ENCODE measurements at places on chromosomes 5 and 9.

DNA sequence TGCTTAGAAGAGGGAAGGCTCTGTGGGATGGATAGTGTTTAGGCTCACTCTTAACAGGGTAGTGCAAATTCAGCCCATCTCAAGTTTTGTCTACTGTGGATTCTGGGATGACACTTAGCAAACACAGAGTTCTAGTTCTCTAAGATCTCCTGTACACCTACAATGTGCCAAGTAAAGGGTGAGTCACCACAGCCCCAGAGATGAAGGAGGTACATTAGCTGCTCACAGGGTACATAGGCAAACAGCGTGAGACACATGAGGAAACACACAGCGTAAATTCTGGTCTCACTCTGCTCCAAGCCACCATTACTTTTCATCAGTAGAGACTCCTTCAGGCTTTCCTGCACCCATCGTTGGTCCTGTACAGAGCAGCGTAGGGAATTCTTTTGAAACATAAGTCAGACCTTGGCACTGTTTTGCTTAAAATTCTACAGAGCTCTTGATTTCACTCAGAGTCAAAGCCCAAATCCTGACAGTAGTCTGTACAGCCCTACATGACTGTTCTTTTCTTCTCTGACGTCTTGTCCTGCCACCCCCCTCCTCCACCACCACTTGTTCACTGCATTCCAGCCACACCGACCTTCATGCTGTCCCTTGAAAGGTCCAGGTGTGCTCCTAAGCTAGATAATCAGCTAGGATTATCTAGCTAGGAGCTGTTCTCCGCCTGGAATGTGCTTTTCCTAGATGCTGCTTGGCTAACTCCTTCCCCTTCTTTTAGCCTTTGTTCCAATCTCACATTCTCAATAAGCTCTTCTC is 8.7 kb downstream of the ASTN2 start:
- no peak for DNase-seq

DNA sequence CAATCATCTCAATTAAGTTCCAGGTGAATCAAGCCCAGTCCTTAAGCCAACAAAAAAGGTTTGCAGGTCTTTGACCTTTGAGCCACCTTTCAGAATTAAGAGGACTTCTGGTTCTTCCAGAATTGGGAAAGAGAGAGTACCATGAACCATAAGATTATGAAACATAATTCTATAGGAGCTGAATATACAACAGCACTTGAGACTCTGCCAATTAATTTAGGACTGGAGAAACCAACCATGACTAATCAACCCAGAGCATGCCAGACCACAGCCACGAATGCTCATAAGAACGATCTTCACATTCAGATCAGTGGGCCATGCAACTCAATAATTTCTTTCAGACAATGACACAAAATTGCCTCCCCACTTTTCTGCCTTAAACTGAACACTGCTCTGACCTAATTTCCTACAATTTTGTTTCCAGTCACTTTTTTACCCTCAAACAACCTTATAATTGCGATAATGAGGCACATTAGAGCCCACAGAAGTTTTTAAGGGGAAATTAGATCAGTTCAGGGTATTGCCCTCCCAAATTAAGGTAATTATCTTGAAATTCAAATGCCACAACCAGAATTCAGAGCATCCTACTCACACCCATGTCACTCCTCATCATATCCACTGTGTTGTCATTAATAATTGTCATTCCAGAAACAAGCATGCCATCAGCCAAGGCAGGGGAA is 213.4 kb downstream of the ATPSCKMT start:
- no peak for DNase-seq

GRCh38 chr9:32292611-32293010 is 91.8 kb upstream of the ACO1 start:
- no peak for DNase-seq

GRCh38 chr5:177966009-177966838 is 29.8 kb downstream of the PROP1 start:
- no peak for DNase-seq

DNA sequence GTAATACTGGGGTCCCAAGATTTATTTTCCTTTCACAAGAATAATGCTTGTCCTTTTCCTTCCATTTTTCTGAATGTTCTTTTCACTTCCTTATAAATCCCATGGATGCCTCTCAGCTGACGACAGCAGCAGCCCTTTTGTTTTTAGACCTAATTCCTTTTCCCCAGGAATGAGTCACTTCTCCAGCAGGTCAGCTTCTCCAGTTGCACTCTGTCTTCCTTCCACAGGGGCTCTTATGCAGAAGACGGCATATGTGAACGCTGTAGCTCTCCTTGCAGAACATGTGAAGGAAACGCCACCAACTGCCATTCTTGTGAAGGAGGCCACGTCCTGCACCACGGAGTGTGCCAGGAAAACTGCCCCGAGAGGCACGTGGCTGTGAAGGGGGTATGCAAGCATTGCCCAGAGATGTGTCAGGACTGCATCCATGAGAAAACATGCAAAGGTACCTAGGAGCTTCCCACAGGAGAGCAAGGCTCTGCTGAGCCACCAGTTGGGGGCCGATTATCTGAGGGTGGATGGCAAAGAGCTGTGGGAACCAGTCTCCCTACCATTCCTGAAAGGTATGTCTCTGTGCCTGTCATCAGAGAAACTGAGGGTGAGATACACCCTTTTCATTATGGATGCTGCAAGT is 72.9 kb downstream of the RFK start:
- no peak for DNase-seq

- no peak for DNase-seq
Observed at GRCh38 chr5:74679966-74680365, 5.1 kb upstream of the HEXB start.

GRCh38 chr5:9335269-9335668 is 210.6 kb downstream of the SEMA5A start:
- DNase-seq: no peak

GRCh38 chr9:128120741-128121465 is 6.6 kb downstream of the PTGES2 start:
- peak; percentile 29 for DNase-seq

- no peak for DNase-seq
Observed at GRCh38 chr5:88675168-88675707, 207.7 kb downstream of the MEF2C start.

DNA sequence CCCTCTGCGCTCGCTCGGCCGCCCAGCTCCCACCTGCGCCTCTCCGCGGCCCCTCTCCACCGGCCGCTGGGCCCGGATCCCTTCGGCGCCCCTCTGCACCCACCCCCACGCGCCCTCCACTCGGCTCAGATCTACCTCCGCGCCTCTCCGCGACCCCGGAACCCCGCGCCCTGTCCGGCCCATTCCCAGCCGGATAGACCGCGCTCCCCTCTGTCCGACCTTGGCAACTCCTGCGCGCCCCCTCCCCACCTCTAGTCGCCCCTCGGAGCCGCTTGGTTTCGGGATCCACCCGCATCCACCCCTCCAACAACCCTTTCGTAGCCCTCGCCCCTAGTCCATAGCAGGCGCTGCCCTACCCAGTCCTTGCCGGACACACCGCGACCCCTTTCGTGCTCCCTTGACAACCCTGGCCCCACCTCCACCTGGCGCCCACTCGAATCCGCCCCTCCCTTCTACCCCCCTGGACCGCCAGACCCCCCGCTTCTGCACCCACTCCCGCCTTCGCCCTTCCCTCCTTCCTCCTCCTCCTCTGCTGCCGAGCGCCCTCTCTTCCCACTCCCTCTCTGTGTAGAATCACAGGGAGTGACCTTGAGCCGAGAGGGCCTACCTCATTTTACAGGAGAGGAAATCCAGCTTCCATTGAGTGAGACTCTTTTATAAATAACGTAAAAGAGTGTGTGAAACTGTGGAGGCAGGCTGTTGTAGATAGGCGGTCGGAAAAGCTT is 525 bp upstream of the AK3 start:
- DNase-seq: peak; percentile 61

DNA sequence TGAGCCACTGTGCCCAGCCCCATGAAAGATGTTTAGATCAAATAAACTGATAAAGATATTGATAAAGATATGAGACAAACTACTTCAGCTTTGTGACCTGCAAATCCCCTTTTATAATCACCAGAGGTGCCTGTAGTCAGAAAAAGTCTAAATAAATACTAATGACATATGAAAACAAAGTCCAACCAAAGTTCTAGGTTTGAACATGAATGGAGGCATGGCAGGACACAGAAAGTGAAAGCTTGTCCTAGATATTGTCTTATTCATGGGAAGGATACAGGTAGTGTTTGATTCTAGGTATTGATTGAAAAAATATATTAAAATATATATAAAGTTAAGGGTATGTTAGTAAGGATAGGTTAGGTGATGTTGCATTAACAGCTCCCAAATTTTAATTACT is 24.6 kb upstream of the PSAT1 start:
- DNase-seq: no peak

DNA sequence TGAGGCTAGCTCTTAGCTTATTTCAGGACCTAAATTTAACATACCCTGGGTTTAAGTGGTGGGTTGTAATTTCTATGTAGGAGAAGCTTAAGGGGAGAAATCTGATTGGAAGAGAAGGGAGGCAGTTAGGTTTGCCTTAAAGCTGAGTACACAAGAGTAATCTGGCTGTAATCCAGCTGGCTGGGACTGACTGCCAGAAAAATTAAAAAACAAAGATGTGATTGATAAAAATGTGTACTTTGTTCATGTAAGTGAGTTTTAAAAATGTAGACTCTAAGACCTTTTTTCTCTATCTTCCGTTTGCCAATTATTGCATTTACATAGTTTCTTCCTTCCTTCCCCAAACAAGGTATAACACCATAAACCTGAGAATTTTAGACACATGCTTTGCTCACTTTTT is 17.5 kb upstream of the MSMP start:
- DNase-seq: no peak

GRCh38 chr5:962386-962785 is 46.2 kb upstream of the NKD2 start:
- no peak for DNase-seq

DNA sequence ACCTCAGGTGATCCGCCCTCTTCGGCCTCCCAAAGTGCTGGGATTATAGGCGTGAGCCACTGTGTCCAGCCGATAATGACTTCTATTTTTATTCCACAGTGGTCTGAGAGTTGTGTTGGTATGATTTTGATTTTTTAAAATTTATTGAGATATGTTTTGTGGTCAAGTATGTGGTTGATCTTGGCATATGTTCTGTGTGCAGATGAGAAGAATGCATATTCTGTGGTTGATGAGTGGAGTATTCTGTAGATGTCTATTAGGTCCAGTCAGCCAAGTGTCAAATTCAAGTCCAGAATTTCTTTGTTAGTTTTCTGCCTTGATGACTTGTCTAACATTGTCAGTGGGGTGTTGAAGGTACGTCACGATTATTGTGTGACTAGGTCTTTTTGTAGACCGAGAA is 338.2 kb upstream of the TARS1 start:
- DNase-seq: no peak

- peak; percentile 57 for DNase-seq
Observed at GRCh38 chr5:78569441-78569840, 79.1 kb downstream of the LHFPL2 start.

DNA sequence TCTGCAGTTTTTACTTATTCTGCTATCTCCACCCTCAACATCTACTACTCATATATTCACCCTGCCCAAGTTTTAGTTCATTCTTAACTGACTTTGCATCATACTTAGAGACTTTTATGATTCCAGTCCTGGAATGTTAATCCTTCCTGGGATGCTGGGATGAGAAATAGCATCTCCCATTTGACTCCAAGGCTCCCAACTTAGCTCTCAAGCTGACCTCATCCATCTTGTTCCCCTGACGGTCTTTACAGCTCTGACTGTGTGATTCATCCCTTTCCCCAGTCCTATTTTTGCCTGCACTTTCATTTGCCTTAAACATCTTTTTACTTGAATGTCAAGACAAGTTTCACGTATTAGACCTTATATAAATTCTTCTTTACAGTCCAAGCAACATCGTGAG is 297.8 kb downstream of the EPB41L4A start:
- DNase-seq: no peak

DNA sequence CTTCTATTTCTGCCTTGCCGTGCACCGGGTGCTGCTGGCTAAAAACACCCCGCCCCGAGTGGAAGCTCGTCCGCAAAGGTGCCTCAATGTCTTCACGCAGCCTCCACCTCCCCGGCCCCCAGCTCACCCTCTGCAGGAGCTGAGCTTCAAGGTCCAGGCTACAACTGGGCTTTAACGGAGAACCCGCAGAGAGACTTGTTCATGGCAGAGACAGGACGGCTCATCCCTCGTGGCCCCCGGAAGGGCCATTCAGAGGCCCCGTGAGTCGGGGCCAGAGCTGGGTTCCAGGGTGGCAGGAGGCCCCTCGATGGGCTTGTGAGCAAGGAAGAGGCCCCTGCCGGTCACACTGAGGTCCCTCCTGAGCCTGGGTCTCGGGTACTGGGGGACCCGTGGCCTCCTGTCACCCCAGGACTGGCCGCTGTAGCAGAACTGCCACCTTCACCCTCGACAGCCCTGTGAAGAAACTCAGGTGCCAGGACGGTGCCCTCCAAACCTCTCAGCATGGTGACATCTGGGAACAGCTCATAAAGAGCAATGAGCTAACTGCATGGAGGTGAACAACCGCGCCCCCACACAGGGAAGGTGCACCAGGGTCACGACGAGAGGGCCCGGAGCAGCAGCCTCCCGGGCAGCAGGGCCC is 58.0 kb upstream of the UBAC1 start:
- peak; percentile 23 for DNase-seq

- DNase-seq: no peak
Observed at GRCh38 chr5:32512926-32513325, 68.4 kb upstream of the ZFR start.

- no peak for DNase-seq
Observed at GRCh38 chr5:93601802-93602155, 18.8 kb downstream of the NR2F1 start.

DNA sequence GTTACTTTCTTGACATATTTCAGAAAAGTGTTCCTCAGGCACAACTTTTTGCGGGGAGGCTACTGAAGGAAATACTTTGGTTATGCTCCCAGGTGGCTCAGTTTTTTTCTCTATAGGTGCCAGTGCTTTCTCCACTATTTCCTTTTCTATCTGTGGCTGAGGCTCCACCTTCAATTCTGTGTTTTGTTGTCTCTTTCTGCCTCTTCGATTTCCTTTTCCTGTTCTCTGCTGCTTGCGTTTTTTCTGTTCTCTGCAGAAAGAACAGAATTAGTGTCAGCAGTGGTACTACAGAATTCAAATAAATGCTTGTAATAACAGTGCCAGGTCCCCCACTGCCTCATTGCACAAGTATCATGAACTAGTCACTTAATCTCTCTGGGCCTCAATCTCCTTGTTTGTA is 7.0 kb downstream of the HEMGN start:
- DNase-seq: no peak

- DNase-seq: no peak
Observed at GRCh38 chr5:137096149-137097103, 402.7 kb downstream of the SPOCK1 start.

- DNase-seq: no peak
Observed at GRCh38 chr5:180367991-180368390, 14.9 kb upstream of the GFPT2 start.

GRCh38 chr9:69120380-69121154 is 53.5 kb upstream of the TJP2 start:
- DNase-seq: peak; percentile 35

- DNase-seq: peak; percentile 92
Observed at GRCh38 chr9:127802576-127803443, at the start of gene FPGS. TSS of gene FPGS (plus strand) at chr9:127802882. CDS start at chr9:127802925, 43 bp downstream.

DNA sequence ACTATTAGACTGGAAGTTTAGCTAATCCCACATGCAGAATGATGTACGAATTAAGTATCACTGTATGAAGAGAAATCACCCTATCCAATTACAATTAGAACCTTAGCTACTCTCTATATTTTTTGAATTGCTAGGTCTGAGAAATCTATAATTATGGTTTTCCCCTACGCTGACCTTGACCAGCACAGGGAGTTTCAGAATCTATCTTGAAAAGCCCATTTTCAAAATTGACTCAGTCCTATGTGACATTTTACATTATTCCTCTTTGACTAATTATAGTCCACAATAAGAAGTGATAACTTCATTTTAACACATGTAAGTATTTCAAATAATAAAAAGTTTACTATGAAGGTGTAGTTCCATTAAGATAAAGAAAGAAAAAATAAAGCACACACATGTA is 21.5 kb downstream of the NUDT12 start:
- no peak for DNase-seq
